RWPE2 (cell line): ENCODE measurements at places on chromosomes 6 and 20.

- no peak for DNase-seq
Measured at GRCh38 chr6:75386050-75386770, 101.6 kb upstream of the TMEM30A start.

- DNase-seq = no peak
Measured at GRCh38 chr6:14659841-14660240, 542.3 kb downstream of the CD83 start.

DNA sequence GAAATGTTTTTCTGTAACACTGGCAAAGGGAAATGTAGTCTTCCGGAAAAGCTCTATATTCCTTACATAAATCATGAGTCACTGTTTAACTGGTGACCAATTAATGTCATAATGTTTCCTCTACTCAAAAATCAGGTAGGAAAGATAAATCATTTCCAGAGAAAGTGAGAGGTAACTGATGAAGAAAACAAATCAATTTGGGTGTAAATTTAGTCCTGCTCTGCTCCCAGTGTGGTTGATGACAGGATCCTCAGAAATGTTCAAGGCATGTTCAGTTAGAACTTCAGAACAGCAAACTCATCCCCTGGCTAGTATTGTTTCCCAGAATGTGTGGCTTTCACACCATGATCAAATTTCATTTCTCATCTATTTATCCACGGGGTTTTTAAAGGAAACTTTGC, 38.8 kb upstream of the SPACA1 start:
- no peak for DNase-seq

- DNase-seq = peak; percentile 83
Measured at GRCh38 chr6:10414756-10415616, at the start of gene TFAP2A. Gene TFAP2A (minus strand): TSS chr6:10415074. CDS start chr6:10414991, 83 bp downstream.

- no peak for DNase-seq
Measured at GRCh38 chr6:79404261-79404660, 133.0 kb downstream of the LCA5 start.

DNA sequence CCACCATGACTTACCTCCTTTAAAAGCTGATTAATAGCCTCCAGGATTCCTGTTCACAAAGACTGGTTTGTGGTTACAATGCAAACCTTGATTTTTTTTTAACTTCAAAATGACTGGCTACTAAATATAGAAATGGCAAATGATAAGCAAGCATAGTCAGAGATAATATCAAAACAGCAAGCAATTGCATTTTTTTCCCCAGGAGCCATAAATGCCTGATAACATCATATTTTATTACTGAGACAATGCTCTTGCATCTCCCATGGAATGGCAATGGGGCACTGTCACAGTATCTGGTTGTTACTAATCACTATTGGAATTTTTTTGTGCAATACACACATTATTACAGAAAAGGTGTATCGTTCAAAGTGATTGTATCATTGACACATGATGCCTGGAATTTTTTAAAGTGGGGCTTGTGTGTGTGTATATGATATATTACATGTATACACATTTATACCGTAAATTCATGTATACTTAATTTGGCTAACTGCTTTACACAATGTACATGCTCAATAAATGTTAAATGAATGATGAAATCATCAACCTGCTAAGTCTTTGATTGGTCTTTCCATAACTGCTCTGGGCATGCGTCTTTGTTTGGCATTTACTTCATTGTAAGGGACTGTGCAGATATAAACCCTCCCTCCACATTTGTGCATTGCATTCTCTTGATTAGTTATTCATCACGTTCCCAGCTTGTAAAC, 980 bp upstream of the SALL4 start:
- peak; percentile 5 for DNase-seq

DNA sequence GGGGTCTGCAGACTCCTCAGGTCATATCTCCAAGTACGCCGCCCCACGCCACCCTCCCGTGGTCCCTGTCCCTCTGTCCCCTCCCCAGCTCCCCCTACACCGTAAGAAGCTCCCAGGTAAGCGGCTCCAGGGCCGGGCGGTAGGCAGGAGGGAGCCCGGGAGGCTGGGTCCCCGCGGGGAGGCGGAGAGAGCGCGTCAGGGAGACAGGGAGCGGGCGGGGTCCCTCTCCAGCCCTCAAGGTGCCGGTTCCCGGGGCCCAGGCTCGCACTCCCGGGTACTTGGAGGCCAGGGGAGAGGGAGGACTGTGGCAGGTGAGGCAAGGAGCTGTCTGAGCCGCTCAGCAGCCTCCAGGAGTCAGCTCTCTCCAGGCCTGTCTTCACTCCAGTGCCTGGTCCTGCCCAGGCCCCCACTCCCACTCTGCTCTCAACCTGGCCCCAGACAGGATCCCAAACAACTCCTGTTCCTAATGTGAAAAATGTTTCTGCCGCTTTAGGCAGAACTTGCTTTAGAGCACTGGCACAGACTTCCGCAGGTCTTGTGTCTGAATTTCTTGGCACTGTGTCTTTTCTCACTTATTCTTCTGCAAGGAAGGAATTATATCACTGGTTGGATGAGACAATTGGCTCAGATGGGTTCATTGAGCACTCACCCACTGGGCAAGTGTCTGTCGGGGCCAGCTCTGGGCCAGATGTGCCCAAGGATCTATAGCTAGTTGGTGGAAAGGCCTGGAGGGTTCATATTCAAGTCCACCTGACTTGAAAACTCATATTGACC, 36.6 kb downstream of the HLA-G start:
- DNase-seq = no peak

DNA sequence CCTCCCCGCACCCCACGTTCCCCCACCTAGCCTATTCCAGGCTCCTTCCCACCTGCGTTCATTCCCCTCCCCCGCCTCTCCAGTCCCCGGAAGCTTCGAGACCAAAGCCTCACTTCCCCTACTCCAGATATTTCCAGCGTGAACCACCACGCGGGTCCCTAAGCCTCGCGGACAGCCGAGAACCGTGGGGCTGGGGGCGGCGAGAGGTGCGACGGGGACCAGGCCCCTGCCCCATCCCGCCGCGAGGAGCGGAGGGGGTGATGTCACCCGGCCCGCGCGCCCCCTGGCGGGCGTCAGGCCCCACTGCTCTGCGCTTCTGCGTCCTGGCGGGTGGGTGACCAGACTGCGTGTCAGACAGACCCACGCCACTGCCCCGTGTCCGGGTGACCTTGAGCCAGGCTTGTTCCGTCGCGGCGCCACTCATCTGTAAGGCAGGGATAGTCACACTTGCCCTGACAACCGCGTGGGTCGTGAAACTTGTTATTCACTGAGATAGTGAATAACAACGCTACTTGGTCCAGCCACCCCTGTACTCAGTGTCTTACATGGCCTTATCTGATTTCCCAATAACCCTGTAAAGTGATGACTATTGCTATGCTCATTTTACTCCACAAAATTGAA, 9.0 kb upstream of the HSP90AB1 start:
- peak; percentile 73 for DNase-seq

GRCh38 chr6:108452711-108453195, 108.0 kb upstream of the FOXO3 start:
- no peak for DNase-seq

DNA sequence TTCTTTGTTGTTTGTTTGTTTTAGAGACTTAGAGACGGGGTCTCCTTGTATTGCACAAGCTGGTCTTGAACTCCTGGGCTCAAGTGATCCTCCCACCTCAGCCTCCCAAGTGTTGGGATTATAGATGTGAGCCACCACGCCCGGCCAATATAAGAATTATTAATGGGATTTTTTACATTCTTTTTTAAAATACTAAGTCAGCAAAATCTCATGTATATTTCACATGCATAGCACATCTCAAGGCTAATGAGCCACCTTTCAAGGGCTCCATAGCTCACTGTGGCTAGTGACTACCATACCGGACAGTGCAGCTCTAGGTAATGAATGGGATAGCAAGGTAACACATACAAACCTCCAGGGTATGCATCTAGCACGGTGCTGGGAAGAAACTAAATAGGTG, 361.4 kb downstream of the SAMD5 start:
- DNase-seq = no peak

DNA sequence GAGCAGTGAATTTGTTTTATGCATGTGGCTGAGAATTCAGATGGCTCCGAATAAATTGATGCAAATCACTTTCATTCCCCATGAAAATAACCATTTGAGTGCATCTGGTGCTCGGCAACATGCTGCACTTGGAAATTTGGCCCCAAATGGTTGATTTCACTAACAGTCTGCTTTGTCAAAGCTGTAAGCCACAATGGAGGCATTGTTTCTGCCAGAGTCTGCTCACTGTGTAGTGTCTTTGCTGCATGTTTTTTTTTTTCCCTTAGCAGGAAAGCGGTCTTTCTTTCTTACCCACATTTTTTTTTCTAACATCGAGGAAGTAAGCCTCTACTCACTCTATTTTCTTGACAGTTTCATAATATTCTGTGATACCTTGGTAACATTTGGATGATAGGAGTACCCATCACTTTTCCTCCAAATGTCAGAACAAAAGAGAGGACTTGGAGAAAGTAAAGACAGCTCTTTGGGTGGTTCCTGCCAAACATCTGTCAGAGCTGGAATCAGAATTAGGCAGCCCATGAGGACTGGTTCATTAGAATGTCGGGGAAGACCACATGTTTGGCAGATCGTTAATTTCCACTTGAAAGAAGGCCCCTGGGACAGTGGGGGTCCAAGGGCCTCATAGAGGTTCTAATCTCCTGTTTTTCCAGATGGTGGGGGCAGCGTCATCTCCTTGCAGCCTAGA, 149.5 kb downstream of the DOK5 start:
- no peak for DNase-seq

DNA sequence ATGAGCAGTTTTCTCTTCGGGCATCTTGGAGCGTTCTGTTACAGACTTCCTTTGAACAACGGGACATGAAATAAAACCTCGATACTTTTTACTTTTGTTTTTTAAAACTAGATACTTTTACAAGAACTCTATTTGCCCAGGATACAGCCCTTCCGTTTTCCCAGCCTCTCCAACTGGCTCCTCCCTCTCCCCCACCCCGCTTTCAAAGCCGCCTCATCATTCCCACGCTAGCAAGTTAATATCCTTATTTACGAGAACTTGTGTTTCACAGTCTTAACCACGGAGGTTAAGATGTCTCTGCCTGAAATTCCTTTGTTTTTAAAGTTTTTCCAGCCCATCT, 241 bp upstream of the CFAP206 start:
- DNase-seq = no peak

- DNase-seq = peak; percentile 55
Measured at GRCh38 chr6:94362061-94362864, 942.9 kb upstream of the EPHA7 start.

GRCh38 chr6:168837254-168838036, 396.5 kb downstream of the SMOC2 start:
- no peak for DNase-seq

DNA sequence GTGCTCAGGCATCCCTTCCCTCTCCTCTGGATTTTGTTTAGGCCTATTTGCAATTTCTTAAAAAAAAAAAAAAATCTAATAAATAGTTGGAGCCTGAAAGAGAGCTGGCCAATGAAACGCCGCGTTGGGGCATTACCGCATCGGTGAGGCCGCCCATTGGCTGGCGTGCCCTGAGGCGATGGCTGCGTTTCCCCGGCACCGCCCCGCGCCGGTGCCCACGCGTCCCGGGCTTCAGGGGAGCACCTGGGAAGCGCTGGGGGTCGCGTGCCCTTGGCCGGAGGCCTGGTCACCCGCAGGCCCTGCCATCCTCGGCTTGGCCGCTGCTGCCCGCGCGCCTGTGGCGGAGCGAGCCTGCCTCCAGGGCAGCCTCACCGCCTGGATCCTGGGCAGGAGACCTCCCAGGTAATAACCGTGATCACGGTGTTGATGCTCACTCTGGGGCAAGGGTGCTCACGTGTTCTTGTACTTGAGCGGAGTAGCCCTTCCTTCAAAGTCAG, 155.4 kb downstream of the NRN1 start:
- DNase-seq = no peak
